ENCODE measurements at places on chromosomes 11 and 22. TPM values are rescaled to one million over a fixed set of nuclear protein-coding genes. Genes with fewer than 3 reads are reported as not detected.

The CRYBA4 gene
- total RNA-seq = not detected

The GGTLC3 gene
- not detected for total RNA-seq

GRCh38 chr22:17566776-17567175 is 3.5 kb downstream of the SLC25A18 start:
- no peak for DNase-seq

DNA sequence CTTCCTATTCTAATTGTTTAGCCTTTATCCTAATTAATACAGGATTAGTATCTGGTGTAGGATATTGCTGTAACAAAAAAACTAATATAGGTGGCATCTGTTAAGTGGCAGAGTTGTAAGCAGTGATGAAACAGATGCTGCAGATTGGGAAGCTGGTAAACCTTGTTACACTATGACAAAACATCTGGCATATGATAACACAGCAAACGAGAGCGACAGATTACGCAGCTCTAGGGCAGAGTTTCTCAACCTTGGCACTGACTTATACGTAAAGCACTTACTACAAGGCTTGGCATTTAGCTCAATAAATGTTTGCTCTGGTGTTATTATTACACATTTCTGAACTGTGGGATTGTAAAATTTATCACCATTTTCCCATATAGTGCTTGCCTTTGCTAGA is 137.0 kb downstream of the ATG16L2 start:
- no peak for DNase-seq

DNA sequence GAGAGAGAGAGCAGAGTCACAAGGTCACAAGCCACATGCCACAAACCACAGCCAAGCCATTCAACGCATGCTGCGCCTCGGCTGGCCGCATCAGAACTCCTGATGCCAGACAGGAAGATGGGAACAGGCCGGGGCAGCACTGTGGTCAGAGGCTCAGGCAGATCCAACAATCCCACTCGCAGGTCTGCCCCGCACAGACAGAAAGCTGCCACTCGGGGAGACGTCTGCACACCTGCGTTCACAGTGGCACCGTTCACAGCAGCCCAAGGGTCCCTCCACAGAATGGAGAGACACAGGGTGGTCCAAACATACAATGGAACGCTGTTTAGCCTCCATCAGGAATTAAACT is 408.8 kb downstream of the CTTN start:
- DNase-seq = no peak
